ENCODE measurements at places on chromosomes 13 and 19.

DNA sequence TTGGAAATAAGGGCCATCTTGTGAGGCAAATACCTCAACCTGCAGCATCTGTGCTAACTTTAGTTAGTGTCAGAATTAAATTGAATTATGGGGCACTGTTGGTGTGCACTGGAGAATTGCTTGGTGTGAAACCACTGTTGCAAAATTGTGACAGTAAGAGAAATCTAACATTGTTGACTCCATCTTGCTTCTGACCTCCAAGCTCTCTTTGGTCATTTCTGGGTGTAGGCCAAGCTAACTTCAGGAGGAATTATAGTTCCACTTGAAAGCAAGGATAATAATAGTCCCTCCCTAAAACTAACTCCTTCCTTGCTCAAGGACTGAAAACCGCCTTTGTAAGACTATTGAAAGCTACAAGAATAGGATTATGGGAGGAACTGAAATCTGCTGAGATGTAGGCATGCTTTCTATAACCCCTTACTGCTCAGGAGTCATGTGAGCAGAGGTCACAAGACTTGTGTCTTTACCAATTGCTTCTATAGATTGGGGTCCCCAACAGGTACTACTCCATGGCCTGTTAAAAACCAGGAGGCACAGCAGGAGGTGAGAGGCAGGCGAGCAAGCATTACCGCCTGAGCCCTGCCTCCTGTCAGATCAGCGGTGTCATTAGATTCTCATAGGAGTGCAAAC is 24.9 kb upstream of the GAS6 start:
- no peak for DNase-seq

GRCh38 chr13:52738719-52739467 is 727 bp downstream of the CNMD start:
- DNase-seq = no peak

- no peak for DNase-seq
These were observed 17.7 kb downstream of the CEACAM8 start for GRCh38 chr19:42577016-42577415.

- no peak for DNase-seq
These were observed 28.6 kb upstream of the VSTM2B start for GRCh38 chr19:29497241-29497640.

GRCh38 chr19:47573071-47574026 is at the start of gene ZNF541:
Gene ZNF541 (minus strand): TSS chr19:47573148. CDS start chr19:47555856, 17,292 bp downstream.
- DNase-seq = no peak

DNA sequence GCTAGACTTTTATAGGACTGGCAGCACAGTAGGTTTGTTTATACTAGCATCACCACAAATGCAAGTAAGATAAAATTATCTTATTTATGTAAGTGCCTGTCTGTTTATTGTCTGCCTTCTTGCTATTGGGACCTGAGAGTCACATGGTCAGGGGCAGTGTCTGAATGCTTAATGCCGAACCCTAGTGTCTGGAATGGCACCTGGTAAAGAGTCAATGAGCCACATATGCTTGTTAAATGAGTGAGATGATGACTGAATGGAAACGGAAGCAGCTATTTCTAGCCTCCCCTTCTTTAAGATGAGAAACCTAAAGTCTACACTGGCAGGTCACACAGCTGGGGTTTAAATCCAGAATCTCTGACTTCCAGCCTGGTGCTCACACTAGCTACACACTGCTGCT is 92.2 kb downstream of the STOML3 start:
- no peak for DNase-seq

DNA sequence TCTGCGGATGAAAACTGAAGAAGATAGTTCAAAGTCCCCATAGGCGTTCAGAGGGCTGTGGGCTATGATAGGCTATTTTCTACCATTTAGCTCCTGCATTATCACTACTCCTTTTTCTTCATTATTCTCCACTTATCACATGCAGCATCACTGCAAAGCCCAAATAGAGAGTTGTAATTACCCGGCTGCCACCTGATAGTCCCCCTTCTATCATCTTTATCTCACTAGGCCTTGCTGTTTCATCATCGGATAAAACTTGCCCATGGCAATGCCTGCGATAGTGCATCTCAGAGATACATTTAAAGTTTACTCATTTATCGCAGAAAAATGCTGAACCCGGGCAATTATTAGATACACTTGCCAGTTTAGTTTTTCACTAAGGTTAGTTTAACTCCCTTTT is 82.9 kb upstream of the SOX21 start:
- DNase-seq = no peak

DNA sequence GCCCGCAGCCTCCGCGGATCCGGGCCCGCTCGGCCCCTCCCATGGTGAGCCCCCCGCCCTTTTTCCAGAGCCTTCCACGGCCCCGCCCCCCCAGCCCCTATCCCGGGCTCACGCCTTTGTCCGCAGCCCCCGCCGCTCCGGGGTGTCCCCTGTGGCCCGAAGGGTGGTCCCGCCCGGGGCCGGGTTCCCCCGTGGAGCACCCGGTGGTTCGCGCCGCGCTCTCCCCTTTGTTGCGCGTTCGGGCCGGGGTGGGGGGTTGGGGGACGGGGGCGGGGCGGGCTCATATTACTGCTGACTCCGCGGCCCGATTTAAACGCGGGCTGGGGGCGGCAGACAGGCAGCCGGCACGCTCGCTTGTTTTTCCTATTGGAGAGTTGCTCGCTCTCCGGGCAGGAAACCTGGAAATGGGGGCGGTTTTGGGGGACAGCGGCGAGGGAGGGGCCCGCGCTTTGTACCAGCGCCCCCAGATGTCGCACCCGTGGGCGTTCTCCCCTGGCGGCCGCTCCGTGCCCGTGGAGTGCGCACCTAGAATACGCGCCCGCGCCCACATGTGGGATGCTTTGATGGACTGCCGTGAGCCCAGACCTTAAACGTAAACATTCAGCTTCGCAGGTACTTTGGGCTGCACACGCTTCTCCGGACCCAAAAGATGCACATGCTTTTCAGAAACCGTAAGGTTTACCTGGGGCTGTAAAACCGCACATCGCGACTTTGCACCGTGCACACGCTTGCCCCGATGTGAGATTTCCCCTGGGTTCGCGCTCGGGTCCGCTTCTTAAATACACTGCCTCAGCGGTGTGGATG is 699 bp downstream of the PTOV1 start:
- DNase-seq = no peak

DNA sequence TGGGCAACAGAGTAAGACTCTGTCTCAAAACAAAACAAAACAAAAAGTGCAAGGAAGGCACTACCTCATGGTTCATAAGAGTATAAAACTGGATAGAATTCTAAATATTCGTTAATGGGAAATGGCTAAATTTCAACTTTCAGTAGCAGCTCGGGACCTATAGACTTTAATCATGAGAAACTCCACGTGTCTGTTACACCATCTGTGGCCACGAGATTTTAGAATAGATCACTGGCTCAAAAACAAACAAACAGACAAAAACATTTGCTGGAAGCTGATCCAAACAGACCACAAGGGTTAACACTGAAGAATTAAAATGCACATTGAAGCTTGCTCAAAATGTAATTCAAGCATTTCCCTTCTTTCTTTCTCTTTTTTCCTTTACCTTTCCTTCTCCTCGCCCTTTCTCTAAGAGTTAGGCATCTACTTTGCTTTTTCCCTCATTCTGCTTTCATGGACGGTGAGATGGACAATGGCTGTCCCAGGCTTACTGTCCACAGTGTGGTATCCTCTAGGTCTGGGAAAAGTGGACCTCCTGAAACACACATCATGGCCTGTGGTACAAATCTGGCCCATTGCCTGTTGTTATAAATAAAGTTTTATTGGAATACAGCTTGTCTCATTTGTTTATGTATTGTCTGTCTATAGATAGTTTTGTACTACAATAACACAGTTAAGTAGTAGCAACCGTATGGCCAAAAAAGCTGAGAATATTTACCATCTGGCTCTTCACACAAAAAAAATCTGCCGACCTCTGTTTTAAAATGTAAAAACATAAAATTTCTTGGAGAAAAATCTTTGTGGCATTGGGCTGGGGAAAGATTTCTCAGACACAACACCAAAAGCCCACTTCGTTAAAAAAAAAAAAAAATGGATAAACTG is 10.3 kb downstream of the ELAVL1 start:
- DNase-seq = no peak

GRCh38 chr19:47445937-47446402 is 25.7 kb downstream of the SLC8A2 start:
- peak; percentile 94 for DNase-seq

GRCh38 chr19:23384166-23384565 is 11.1 kb downstream of the ZNF91 start:
- no peak for DNase-seq

- DNase-seq = no peak
These were observed 103.3 kb upstream of the MLNR start for GRCh38 chr13:49116873-49117272.

- DNase-seq = no peak
These were observed 68.2 kb upstream of the PCDH9 start for GRCh38 chr13:67298297-67298696.

DNA sequence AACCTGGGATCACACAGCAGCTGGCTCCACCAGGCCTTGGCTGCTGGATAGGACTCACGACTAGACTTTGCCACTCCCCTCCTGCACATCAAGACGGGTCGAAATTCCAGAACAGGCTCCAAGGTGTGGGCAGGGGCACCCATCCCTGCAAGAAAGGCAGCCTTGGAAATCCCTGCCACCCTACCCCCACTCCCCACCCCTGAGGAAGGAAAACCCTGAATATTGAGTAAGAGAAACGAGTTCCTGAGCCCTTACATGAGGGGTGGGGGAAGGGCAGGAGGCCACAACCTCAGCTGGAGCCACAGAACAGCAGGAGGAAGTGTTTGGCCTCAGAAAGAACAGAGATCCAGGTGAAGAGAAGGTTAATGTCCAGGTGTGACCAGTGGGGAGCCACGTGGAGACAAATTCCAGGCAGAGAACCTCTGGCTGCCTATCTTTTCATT is 20.1 kb downstream of the DEDD2 start:
- DNase-seq = peak; percentile 74

DNA sequence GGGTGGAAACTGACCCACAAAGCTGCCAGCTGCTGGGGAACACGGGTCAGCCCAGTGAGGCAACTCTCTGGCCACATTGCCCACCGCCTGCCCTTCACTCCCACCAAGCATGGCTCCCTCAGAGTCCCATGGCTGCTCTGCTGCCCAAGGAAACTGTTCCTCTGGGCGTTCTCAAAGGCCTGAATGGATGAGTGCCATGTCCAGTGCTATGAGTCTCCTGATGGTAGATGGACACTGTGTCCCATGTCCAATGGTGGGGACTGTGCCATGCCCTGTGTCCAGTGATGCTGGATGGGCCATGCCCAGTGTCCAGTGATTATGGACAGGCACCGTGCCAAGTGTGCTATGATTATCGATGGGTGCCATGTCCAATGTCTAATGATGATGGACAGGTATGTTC is 88.8 kb downstream of the ANKRD10 start:
- no peak for DNase-seq

DNA sequence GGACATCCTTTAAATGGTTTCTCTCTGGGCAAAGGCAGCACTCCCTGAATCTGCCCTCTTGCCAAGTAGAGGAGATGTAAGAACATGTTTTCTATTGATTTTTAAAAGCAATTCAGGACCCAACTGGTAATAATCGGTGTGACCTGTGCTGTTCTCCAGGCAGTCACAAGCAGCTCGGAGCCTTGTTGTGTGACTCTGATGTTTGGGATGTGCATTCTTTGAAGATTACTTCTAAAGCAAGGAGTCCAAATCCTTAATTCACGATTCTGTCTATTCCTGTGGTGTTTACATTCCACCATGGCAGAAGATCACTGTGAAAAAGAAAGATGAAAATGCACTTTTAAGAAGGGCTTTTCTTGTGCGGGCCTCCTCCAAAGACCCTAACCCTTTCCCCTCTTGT is 122.3 kb upstream of the ZNF536 start:
- DNase-seq = no peak

- no peak for DNase-seq
These were observed 31.6 kb downstream of the SIGLEC7 start for GRCh38 chr19:51173681-51174080.

GRCh38 chr13:25415241-25415640 is 43.5 kb downstream of the ATP8A2 start:
- DNase-seq = no peak

- no peak for DNase-seq
These were observed 474 bp upstream of the IFT88 start for GRCh38 chr13:20566468-20566897.

GRCh38 chr13:112205990-112206389 is 139.0 kb downstream of the SOX1 start:
- DNase-seq = no peak

- no peak for DNase-seq
These were observed 33.1 kb downstream of the PCDH8 start for GRCh38 chr13:52815330-52815729.

DNA sequence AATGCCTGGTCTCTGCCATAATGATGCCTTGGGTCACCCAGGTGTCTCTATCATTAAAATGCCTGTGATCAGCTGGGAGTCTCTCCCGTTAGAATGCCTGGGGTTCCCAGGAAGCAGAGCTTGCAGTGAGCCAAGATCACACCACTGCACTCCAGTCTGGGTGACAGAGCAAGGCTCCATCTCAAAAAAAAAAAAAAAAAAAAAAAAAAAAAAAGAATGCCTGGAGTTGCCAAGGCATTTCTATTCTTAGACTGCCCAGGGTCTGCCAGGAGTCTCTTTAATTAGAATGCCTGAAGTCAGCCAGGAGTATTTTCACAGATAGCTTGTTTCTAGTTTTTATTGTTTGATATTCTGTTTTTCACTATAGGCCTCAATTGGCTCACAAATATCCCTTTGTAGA is 1552.5 kb downstream of the UQCRFS1 start:
- no peak for DNase-seq

- DNase-seq = no peak
These were observed 5.6 kb downstream of the SIGLEC7 start for GRCh38 chr19:51147663-51148062.

GRCh38 chr13:101545521-101545920 is 93.0 kb downstream of the ITGBL1 start:
- DNase-seq = no peak

DNA sequence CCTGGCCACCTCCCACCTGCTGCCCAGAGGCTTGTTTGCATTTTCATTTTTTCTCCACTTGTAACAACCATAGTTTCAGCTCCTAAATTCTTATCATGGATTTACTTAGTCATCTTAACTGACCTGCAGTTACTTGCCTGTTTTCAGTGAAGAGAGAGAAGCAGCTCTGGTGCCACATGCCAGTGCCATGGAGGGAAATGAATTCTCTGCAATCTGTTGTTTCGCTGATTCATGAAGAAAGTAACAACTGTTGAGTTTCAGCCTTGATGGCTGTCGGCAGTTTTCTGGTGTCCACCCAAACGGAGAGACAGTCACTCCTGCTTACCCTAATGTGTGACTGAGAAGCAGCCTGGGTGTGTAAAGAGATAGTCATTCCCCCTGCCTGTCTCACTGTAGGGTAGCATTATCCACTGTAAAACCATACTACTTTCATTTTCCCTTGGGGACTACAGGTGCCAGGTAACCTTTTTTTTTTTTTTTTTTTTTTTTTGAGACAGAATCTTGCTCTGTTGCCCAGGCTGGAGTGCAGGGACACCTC is 116.1 kb downstream of the DNAJC3 start:
- no peak for DNase-seq

GRCh38 chr19:14505488-14506239 is 9.7 kb upstream of the GIPC1 start:
- peak; percentile 58 for DNase-seq

Data from NB4 (cell line).